NB4 (cell line): ENCODE measurements at places on chromosomes 5 and 9.

DNA sequence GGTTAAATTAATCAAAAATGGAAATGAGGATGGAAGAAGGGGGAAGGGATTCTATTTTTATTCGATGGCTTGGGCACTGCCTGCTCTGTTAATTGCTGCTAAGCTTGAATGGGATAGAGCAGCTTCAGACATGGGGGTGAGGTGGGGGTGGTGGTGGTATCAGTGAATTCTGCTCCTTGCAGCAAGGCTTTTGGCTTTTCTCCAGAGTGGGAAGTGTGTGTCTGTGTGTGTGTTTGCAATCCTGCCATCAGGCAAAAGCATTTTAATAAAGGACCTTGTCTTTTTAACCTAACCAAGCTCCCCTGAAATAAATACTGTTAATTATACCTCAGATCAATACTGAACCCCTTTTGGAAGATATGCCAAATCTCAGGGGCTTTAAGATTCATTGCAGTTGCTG, 110.9 kb upstream of the GPR151 start:
- DNase-seq = no peak

GRCh38 chr5:13348568-13348967, 595.9 kb downstream of the DNAH5 start:
- no peak for DNase-seq

GRCh38 chr9:92941861-92942260, 5.5 kb upstream of the FGD3 start:
- DNase-seq = no peak

GRCh38 chr5:102975045-102975444, 144.9 kb downstream of the GIN1 start:
- DNase-seq = no peak

DNA sequence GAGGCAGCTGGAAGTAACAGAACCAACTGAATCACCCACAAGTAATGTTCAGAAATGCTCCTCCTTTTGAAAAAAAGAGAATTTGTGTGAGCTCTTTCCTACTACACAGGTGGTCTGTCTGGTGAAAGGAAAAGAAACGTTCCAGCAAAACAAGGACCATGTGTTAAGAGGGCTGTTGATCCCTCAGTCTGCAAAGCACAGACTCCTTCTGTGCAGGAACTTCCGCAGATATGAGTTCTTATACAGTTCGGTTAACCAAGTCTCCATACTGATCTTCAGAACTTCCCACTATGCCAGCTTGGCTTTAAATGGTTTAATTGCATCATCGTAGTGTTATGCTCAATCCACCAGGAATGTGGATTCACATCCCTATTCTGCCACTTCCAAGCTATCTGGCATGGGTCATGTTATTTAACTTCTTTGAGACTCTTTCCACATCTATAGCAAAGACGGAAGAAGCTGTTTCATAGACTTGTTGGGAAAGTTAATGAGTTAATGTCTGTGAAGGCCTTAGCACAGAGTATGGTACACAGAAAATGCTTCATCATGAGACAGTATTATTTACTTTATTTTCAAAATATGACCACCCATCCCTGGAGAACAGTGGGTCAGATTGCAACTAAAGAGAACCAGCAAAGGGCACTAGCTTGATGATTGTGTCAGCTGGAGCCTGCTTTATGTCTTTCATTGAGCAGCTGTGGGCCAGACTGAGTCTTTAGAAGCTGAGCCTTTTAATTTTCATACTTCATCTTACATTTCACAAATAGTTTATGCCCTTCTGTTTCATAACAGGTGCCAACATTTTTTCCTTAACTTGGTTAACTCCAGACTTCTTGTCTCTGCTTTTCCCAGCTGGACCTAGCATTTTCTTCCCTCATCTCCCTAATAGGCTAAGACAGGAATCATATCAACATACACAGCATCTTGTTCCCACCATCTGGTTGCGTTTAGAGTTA, 89.9 kb downstream of the MAMDC2 start:
- no peak for DNase-seq

DNA sequence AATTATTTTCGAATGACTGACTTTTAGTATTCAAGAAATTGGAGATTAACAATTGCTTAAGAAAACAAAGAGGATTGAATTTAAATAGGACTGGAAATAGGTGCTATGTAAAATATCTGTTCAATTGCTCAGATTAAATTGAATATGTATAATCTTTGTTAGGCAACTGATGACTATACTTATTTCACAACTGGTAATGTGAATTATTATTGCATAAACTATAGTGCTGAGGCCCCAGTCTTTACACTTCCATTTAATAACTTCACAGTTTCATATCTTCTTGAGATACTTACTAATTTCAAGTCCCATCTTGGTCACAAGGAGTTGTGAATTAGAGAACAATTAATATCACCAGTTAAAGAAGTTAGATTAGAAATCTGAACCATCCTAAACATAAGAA, 16.7 kb downstream of the CEP78 start:
- no peak for DNase-seq

DNA sequence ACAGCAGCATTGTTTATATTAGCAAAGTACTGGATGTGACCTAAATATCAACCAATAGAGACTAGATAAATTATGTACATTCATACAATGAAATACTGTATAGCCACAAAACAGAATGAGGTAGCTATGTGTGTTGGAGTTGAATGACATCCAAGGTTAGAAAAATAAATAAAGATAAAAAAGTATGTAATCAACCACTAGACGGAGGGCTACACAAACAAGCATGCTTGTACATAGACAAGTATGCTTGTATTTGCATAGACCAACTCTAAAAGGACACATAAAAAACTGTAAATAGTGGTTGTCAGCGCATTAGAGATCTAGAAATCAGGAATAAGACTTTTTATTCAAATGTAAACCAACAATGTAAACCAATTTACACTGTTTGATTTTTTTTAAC, 3.0 kb downstream of the FEM1C start:
- no peak for DNase-seq
